Small intestine (tissue), 16 donors: ENCODE measurements at places on chromosomes 11 and 22.

DNA sequence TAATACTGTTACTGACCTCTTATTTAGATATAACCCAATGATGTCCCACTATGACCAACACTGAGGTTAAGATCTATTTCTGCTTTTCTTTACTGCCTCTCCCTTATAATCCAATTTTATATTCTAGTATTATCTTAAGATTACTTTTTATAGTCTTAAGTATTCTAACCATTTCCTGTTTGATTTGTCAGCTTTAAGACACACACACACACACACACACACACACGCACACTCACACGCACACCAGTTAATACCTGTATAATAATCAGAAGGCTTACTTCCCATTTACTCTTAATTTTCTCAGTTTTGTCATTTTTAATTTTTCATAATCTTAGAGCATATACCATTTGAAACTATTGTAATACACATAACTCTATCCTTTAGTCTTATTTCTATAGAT is 226.0 kb upstream of the C11orf87 start:
- H3K4me1 ChIP-seq, result no peaks in the 10 kb centered on the region
- DNase-seq, result no peak
- no peaks in the 10 kb centered on the region for H3K36me3 ChIP-seq

DNA sequence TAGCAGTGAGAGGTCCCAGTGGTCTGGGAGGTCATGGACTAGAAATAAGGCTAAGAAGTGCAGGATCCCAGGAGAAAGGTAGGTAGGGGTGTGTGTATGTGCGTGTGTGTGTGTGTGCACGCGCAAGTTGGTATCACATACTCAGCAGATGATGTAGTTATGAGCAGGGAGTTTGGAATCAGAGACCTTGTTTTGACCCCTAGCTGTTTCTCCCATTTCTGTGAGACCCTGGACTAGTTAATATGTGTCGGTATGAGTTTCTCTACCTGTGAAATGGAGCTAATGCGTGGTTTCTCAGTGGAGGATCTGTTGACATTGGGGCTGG is 1.3 kb downstream of the SERPING1 start:
- peak overlapping the region; percentile 47 for H3K27ac ChIP-seq
- no peak overlapping the region for H3K4me3 ChIP-seq
- no peaks in the 10 kb centered on the region for H3K4me1 ChIP-seq
- DNase-seq, result no peak
- no peaks in the 10 kb centered on the region for H3K27me3 ChIP-seq
- no peaks in the 10 kb centered on the region for H3K36me3 ChIP-seq

DNA sequence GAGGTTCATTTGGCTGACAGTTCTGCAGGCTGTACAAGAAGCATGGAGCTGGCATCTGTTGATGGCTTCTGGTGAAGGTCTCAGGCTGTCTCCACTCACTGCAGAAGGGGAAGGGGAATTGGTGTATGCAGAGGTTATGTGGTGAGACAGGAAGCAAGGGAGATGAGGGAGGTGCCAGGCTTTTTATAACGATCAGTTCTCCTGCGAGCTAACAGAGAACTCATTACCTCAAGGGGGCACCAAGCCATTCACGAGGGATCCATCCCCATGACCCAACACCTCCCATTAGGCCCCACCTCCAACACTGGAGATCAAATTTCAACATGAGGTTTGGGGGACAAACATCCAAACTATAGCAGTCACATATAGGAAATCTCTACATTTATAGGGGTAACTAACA is 38.7 kb upstream of the E2F8 start:
- no peak for DNase-seq
- no peak overlapping the region for H3K27ac ChIP-seq
- no peak overlapping the region for H3K4me3 ChIP-seq
- H3K27me3 ChIP-seq, result no peaks in the 10 kb centered on the region

GRCh38 chr11:14110629-14111028 is 148.1 kb downstream of the SPON1 start:
- H3K36me3 ChIP-seq, result no peaks in the 10 kb centered on the region
- no peak overlapping the region for H3K4me3 ChIP-seq
- no peak overlapping the region for H3K27ac ChIP-seq
- peaks cover 3% of the 10 kb centered on the region for H3K4me1 ChIP-seq
- no peak for DNase-seq

DNA sequence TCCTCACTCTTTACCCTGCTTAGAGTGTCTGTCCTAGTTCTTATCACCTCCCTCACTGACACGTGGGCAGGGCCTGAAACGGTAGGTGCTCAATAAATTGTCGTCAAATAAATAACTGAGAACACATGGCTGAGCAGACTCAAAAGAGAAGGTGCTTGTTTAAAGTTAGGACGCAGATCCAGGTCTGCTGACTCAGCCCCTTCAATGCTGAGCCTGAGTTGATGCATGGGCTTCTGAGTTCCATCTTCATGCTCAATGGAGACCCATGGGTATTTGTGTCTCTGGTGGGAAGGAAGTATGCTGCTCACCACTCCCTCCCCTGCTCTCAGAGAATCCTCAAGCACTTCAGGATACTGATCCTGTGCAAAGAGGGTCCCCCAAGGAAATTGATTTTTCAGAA is 67.5 kb downstream of the FLI1 start:
- H3K4me1 ChIP-seq, result no peaks in the 10 kb centered on the region
- DNase-seq, result no peak
- H3K36me3 ChIP-seq, result no peaks in the 10 kb centered on the region
- no peak overlapping the region for H3K27ac ChIP-seq

GRCh38 chr11:63551091-63551888 is 11.9 kb downstream of the PLAAT2 start:
- peaks cover 4% of the 10 kb centered on the region for H3K36me3 ChIP-seq
- H3K4me1 ChIP-seq, result no peaks in the 10 kb centered on the region
- no peak for DNase-seq
- H3K27me3 ChIP-seq, result no peaks in the 10 kb centered on the region
- peak overlapping the region; percentile 39 for H3K27ac ChIP-seq
- H3K4me3 ChIP-seq, result no peak overlapping the region

DNA sequence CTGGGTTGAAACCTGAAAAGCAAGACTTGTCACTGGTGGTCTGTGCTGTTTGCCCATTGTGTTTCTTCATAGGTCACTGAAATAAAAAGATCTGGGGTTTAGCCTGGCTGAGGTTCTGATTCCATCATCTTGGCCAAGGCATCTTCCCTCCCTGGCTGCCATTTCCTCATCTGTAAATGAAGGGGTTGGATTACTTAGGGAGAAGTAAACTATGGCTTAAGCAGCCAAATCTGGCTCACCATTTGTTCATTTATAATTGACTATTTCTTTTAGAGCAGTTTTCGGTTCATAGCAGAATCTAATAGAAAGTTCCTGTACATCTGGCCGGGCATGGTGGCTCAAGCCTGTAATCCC is 52.3 kb upstream of the YWHAH start:
- H3K4me3 ChIP-seq, result no peak overlapping the region
- H3K36me3 ChIP-seq, result peaks cover 2% of the 10 kb centered on the region
- no peak overlapping the region for H3K27ac ChIP-seq
- no peaks in the 10 kb centered on the region for H3K4me1 ChIP-seq

DNA sequence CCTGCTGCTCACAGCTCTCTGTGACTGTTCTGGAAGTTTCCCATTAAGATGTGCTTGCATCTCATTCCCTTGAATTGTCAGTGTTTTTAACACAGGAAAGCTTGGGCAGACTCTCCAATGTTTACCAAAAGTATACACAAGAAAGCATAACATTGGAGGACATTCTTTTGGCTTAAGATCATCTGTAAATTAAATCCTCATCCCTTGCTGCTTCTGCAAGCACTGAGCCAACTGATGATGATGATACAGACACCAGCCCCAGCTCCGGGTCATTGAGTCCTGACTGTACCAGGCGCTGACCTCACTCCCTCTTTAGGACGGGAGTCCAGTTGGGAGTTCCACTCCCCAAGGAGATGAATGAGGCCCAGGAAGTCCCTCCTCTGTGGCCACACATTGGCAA is 23.8 kb downstream of the CD82 start:
- no peak for DNase-seq
- no peaks in the 10 kb centered on the region for H3K27me3 ChIP-seq
- H3K27ac ChIP-seq, result peak overlapping the region; percentile 42
- no peak overlapping the region for H3K4me3 ChIP-seq

DNA sequence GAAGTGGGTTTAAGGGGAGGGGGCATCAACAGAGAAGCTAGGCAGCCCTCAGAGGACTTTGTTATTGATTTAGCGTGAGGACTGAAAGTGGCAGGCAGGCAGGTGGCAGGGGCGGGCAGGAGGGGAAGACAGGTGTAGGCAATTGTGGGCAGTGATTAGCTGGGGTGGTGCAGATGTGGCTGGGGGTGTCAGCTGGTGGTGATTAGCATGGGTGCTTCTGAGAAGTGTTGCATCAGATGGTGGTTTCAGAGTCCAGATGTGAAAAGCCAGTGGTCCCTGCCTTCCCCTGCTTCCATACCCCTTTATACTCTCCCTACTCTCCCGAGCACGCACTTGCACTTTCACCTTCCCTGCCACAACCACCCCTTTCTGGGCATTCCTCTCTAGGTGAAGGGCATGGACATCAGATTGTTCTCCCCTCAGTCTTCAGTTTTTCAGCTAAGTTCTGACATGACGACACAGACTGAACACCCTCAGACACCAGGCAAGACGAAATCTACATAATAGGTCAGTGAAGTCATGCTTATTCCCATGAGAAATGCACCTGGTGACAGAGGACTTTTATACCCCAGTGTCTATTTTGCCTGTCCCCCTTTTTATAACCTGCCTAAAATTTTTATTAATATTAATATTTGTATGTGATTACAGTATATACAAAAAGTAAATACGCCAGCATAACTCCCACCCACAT is 435.7 kb upstream of the CADM1 start:
- no peaks in the 10 kb centered on the region for H3K27me3 ChIP-seq
- H3K27ac ChIP-seq, result no peak overlapping the region
- H3K4me3 ChIP-seq, result no peak overlapping the region
- no peaks in the 10 kb centered on the region for H3K4me1 ChIP-seq
- DNase-seq, result peak; percentile 21

- no peaks in the 10 kb centered on the region for H3K4me1 ChIP-seq
- H3K27me3 ChIP-seq, result no peaks in the 10 kb centered on the region
- no peak overlapping the region for H3K27ac ChIP-seq
- H3K36me3 ChIP-seq, result no peaks in the 10 kb centered on the region
Observed at GRCh38 chr11:1161410-1162137, 3.8 kb downstream of the MUC5AC start.

DNA sequence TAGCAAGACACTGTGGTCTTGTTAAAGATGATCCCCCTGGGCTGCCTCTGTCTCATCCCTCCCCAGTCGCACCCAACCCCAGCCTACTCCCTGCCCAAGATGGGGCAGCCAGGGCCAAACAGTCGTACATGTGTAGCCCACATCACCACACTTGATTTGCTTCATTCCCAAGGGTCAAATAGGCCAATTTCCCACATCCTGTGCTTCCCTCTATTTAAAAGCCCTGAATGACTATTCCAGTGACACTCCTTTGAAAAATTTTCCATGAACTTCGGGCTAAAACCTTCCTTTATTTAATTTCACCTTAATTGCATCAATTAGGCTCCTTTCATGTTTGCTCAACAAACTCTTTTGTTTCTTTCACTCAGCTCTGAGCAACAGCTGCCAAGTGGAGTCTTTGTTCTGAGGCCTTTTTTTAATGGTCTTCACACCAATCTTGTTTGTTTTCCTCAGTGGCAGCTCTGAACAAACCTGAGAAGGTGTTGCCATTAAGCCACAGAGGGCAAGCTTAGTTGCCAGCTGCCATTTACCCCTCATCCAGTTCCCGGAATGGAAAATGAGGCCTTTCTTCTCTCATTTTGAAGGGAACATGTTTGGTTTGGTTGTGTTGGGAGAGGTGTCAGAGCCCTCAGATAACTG is 126.9 kb downstream of the APIP start:
- no peak for DNase-seq
- no peaks in the 10 kb centered on the region for H3K36me3 ChIP-seq
- H3K27me3 ChIP-seq, result no peaks in the 10 kb centered on the region
- no peak overlapping the region for H3K4me3 ChIP-seq
- H3K4me1 ChIP-seq, result no peaks in the 10 kb centered on the region

GRCh38 chr11:12271241-12271640 is 106.1 kb upstream of the PARVA start:
- no peaks in the 10 kb centered on the region for H3K36me3 ChIP-seq
- H3K4me3 ChIP-seq, result no peak overlapping the region
- H3K27me3 ChIP-seq, result no peaks in the 10 kb centered on the region
- H3K4me1 ChIP-seq, result no peaks in the 10 kb centered on the region

DNA sequence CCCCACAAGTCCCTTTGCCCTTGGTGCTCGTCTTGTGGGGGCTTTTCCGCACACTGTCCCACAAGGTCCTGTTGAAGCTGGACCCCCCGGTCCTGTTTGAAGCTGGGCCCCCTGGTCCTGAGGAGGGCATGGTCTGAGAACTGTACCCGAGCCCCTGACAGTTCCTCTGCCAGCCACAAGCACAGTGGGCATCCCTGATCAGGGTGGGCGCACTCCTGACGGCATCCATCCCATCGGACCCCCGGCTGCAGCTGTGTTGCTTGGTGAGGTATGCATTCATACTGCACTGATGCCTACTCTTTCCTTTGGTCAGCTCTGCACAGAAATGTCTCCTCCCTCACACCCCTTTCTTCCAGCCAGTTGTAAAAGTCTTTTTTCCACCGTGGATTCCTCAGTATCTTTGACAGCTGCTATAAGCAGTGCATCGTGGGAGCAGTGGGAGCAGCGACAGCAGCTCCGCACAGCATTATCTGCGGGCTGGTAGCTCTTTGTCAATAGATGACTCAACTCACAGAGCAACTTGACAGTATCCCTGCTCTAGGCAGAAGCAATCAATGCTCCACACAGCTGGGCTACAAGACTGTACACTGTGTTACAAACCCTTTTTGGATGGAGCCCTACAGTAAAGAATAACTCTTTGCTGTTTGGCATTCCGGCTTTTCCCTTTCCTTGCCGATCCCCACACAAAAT is 1030.8 kb upstream of the CCDC90B start:
- no peak overlapping the region for H3K4me3 ChIP-seq
- no peaks in the 10 kb centered on the region for H3K36me3 ChIP-seq
- H3K27me3 ChIP-seq, result no peaks in the 10 kb centered on the region
- DNase-seq, result no peak
- no peak overlapping the region for H3K27ac ChIP-seq
- no peaks in the 10 kb centered on the region for H3K4me1 ChIP-seq
